ENCODE measurements at places on chromosomes 13 and 19. TPM values are rescaled to one million over a fixed set of nuclear protein-coding genes. Genes with fewer than 3 reads are reported as not detected.

The PEAK3 gene
- not detected for total RNA-seq

The PEX11G gene
- total RNA-seq, result 6.2 TPM

The RHPN2 gene
- 4.0 TPM for total RNA-seq

The KLK12 gene
- not detected for total RNA-seq

The ZNF382 gene
- total RNA-seq, result 3.8 TPM

The TRPM4 gene
- total RNA-seq, result 18.0 TPM

The MADCAM1 gene
- under 0.01 TPM for total RNA-seq

The CLDN10 gene
- 0.28 TPM for total RNA-seq

The FAM216B gene
- total RNA-seq, result not detected

The NLRP8 gene
- total RNA-seq, result not detected

The BTBD2 gene
- total RNA-seq, result 37.5 TPM

The GJA3 gene
- 0.56 TPM for total RNA-seq

The TUBGCP3 gene
- total RNA-seq, result 24.2 TPM

The GGACT gene
- total RNA-seq, result 4.2 TPM

The FCGBP gene
- 0.38 TPM for total RNA-seq

The FGF14 gene
- total RNA-seq, result not detected

The CEACAM20 gene
- not detected for total RNA-seq

The ALKBH7 gene
- 58.6 TPM for total RNA-seq

The LSM14A gene
- total RNA-seq, result 75.3 TPM

The CGB1 gene
- total RNA-seq, result 0.28 TPM

The SPINT2 gene
- total RNA-seq, result 10.7 TPM

The ATP1A3 gene
- not detected for total RNA-seq

The CERS4 gene
- 3.1 TPM for total RNA-seq

The HCN2 gene
- 1.1 TPM for total RNA-seq

The PPM1N gene
- total RNA-seq, result 0.96 TPM

The CEACAM7 gene
- not detected for total RNA-seq

The KLK14 gene
- total RNA-seq, result not detected

The PSG1 gene
- total RNA-seq, result 0.19 TPM

The CYP4F8 gene
- not detected for total RNA-seq

The IL4I1 gene
- total RNA-seq, result 0.38 TPM

The DNAJC3 gene
- 105 TPM for total RNA-seq

The LCP1 gene
- 1.4 TPM for total RNA-seq

The FXYD1 gene
- total RNA-seq, result 1.4 TPM

The ZNF471 gene
- total RNA-seq, result 4.8 TPM

The NUMBL gene
- 22.8 TPM for total RNA-seq

The PRSS57 gene
- total RNA-seq, result not detected

The ATXN8OS gene
- total RNA-seq, result not detected

The PNMA8C gene
- total RNA-seq, result 0.19 TPM

The C19orf67 gene
- not detected for total RNA-seq

The NLRP7 gene
- not detected for total RNA-seq

The ADM5 gene
- 0.77 TPM for total RNA-seq

The MEIOSIN gene
- not detected for total RNA-seq

The CEACAM21 gene
- not detected for total RNA-seq

The MISP3 gene
- 0.19 TPM for total RNA-seq

The KIR2DL1 gene
- not detected for total RNA-seq

The SULT2B1 gene
- not detected for total RNA-seq

The CEACAM1 gene
- total RNA-seq, result not detected
